ENCODE measurements at places on chromosomes 12 and 14.

DNA sequence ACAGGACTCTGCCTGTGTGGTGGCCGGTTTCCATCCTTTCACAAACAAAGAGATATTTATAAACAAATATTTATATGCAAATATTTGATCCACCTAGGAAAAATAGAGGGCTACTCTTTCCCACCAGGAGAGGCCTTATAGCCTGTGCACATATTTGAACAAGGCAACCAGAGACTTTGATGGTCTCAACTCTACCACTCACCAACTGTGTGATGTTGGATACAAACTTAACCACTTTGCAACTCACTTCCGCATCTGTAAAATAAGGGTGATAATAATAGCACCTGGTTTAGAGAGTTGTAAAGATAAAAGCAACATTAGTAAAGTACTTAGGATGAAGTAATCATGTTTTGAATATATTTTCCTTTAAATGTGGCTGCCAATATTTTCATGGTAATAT is 1.5 kb upstream of the CLEC12A start:
- no peak for DNase-seq

DNA sequence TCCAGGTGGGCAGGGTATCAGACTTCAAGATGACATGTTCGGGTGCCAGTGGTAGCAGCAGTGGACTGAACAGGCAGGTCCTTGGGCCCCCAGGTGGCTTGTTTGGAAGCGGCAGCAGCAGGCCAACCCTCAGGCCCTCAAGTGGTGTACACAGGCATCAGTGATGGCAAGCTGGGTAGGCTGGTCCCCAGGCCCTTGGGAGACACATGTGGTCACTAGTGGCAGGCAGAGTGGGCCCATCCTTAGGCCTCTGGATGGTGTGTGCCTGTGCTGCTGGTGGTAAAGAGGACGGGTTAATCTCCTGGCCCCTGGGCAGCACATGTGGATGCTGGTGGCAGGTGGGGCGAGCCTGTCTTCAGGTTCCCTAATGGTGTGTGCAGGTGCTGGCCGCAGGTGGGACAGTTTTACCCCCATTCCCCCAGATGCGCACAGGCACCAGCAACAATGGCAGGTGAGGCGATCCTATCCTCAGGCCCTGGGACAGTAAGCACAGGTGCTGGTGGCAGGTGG is 8.0 kb downstream of the OAS2 start:
- DNase-seq, result no peak

- no peak for DNase-seq
Measured at GRCh38 chr12:87171356-87171755, 857.8 kb downstream of the C12orf50 start.

GRCh38 chr12:93743229-93743998 is 66.2 kb downstream of the CRADD start:
- DNase-seq, result no peak

DNA sequence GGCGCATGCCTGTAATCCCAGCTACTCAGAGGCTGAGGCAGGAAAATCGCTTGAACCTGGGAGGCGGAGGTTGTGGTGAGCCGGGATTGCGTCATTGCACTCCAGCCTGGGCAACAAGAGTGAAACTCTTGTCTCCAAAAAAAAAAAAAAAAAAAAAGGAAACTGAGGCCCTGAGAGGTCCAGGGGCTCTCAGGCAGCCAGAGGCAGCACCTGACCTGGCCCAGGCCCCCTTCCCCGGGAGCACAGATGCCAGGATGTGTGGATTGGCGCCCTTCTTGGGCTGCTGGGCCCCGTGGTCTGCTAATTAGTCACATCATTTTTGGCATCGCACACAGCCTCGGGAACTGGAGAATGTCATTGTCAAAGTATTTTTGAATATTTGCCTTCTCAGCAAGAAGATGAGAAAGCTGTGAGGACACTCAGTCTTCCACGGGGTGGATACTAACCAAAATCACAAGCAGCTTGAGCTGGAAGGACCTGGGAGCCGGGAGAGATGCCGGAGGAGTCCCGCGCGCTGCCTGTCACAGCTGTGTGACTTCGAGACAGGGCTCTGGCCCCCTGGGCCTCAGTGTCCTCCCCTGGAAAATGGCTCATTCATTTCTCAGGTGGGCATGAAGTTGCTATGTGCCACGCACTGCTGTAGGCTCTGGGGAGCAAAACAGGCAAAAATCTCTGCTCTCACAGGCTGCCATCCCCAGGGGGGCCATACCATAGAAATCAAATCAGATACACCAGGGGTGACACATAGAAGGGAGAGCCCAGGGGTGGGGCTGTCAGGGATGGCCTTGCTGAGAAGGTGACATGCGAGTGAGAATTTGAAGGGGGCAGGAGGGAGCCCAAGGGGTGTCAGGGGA is 12.5 kb upstream of the RCOR1 start:
- DNase-seq, result no peak

DNA sequence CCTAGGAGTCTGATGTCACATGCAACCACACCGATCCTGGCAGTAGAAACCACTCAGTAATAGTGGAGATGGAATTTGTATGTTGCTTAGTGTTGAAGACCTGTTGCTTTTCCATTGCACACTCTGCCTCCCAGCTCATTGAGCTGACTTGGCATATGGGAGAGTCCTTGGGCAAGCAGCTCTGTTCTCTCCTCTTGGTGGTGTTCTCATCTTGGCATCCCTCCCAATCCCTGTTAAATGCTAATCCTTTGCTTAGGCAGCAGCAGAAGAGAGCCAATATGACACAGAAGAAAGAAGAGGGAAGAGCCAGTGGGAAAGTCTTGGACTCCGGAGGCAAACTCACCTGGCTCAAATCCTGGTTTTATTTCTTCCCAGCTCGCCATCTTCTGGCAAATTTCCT is 178.0 kb upstream of the CAND1 start:
- no peak for DNase-seq

DNA sequence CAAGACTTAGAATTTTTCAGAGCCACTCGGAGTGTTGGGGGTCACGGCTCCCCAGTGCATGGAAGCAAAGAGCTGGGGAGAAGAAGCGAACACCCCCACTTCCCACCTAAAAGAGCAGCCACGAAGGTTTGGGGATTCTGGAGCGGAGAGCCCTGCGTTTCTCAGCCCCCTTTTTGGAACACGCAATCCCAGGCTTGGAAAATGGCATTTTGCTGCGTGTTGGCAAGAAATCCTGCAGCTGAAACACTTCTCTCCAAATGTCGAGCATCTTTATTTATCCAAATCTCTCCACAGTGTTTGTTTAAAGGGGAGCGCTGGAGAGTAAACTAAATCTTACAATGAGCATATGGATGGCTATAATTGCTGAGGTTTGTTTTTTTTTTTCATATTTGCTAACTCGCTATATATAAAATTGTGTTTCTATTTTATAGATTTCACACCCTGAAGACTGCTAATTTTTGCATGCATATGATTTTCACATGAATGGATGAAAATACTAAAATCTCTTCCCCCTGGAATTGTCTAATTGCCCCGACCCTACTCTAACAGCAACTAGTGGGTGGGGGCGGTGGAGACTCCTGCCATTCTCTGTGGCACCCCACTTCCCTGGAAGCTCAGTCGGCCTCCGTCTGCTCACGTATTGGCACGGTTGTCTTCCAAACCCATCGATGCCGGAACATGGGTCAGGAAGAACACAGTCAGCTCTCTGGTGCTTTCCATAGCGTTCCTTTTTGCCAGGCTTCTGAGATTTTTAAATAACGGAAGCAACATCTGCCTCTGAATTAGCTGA is 120.5 kb downstream of the GCH1 start:
- DNase-seq, result no peak

- DNase-seq, result no peak
Measured at GRCh38 chr14:67859169-67859749, 39.7 kb downstream of the RAD51B start.

- no peak for DNase-seq
Measured at GRCh38 chr14:63286071-63286470, 32.7 kb downstream of the GPHB5 start.

DNA sequence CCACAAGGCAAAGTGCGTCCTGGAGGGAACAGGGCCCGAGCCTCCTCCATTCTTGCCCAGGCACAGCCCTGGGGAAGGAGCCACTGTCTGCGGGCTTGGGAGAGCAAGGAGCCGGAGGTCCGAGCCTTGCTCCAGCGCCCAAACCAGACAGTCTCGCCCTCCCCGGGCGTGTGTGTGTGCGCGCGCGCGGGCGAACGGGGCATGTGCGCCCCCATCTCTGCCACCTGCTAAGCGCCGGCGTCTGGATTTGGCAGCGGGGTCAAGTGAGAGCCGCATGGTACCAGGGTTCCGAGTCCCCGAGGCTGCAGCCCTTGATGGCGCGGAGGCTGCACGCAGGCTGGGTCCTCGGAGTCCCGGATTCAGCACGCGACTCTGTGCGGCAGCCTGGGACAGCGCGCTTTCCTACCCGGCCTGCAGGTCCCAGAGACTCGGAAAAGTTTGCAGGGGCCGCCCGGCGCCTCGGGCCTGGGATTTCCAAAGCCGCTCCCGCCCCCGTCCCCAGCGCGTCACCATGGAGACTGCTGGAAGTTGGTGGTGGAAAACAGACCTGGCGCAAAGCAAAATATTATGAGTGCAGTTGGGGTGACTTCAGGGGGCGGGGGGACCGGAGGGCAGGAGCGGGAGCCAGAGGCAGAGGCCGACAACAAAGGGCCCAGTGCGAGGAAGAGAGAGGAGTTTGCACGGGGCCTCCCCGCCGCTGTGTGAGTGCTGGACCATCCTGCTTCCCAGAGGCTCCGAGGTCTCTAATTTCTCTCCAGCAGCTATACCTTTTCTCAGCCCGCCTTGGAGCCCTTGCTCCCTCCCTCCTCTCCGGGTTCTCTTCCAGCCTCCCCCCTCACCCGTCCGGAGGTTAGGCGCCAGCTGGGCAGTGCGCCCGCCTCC is 4.2 kb downstream of the RFX4 start:
- DNase-seq, result no peak

- no peak for DNase-seq
Measured at GRCh38 chr14:33035416-33036194, 96.9 kb downstream of the NPAS3 start.

DNA sequence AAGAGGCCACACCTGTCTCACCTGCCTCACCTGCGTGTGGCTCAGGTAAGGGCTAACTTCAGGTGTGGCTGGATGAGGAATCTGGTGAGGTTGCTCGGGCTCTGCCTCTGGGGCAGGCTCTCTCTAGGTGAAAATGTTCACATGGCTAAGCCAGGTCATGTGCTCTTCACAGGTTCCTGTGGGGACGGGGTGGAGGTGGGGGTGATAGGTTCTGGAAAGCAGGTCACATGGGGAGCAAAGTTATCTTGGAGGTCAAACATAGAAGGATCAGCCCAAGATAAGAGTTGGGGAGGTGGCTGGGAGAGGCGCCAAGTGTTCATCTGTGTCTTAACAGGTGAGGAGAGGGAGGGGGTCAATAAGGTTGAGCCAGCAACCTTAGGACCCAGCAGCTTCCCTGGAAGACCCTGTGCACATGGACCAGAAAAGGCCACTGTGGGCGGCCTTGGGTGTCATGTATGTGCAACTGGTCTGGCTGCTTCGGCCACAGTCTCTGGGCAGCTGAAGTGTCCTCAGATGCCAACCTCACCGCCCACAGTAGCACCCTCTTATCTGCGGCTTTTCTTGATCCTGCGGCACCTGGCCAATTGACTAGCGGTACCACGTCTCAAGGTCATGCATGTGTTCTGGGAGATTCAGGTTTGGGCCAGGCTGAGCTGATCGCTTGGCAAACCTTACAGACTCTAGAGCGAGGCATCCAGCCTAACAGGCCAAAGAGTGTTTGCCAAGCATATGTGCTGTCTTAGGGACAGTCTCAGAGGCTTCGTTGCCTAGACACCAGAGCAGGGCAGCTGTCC is 60.5 kb downstream of the CACNA1C start:
- DNase-seq, result no peak

Measured in stimulated activated CD4-positive, alpha-beta T cell treated with anti-CD3 and anti-CD28 coated beads, Interleukin-12 subunit alpha, Interleukin-12 subunit beta, amount 100 ng/mL, for 4 hours (primary cell).